ENCODE measurements at places on chromosomes 3 and 15.

GRCh38 chr15:76529911-76530310, 193.3 kb downstream of the ISL2 start:
- DNase-seq: no peak

- no peak for DNase-seq
Measured at GRCh38 chr15:78810362-78811123, 721 bp downstream of the ADAMTS7 start.

- DNase-seq: no peak
Measured at GRCh38 chr3:123270818-123271217, 69.1 kb downstream of the SEC22A start.

DNA sequence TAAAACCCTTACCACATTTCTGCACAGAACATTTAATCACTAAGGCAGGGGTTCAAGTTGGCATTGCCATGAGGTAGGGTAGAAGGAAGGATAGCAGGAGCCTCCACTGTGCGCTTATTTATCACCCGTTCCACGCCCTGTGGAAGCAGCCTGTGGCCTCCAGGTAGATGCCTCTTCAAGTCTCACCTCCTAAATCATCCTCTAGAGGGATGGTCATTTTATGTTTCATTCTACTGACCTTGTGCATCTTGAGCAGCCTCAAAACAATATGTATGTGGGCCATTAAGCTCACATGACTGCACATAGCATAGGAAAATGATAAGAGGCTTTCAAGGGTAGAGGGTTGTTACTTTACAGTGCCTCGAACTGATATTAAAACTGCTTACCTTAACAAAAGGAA, 546.2 kb downstream of the GRM7 start:
- DNase-seq: no peak

DNA sequence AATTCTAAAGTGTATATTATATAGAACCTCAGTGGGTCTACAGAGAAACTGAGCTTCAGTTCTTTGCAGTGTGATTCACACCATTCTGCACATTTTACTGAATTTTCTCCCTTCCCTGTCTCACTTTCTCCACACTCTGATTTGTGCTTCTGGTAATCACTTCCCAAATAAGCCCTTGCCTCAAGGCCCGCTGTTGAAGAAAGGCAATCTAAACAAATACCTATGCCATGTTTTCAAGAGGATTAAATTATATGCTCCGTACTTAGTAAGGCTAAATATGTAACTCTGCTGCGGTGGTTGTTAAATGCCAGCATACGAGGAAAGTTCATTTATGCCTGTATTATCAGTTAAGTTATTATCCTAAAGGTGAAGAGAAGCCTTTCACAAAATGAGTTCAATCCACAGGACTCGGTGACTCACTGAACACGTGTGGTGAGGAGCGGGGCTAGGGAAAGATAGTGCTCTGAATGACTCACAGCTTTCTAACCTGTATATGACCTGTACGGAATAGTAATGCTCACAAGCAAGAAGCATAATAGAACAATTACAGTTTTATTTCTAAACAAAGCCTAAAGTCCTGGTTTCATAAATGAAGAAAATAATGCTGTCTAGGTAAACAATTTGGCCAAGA, 25.1 kb downstream of the CNTN6 start:
- DNase-seq: peak; percentile 71

- DNase-seq: no peak
Measured at GRCh38 chr3:28718074-28718849, 369.6 kb upstream of the AZI2 start.

DNA sequence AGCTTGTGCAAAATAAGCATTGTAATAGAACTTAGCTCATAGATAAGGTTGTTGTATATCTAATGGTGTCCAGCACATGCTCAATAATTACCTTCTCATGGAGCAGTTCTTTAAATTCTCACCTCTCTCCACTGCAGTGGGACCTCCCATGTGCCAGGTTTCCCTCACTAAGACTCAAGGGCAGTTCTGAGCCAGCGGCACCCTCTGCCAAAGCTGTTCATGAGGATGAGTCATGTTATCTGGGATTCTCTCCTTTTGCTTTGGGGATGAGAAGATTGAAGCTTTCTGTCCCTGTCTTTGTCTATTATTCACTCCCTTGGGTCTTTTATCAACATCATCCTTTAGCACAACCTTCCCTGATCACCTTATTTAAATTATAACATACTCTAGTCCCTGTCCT, 15.6 kb upstream of the AMOTL2 start:
- no peak for DNase-seq

GRCh38 chr15:60395276-60396011, 2.3 kb downstream of the ANXA2 start:
- no peak for DNase-seq
